C1 segment of cervical spinal cord (tissue), 14 donors: ENCODE measurements at places on chromosomes 4 and X.

GRCh38 chrX:55713631-55714030 lies 3.9 kb upstream of the RRAGB start:
- DNase-seq: no peak

GRCh38 chr4:76200771-76201231 lies 12.8 kb downstream of the SCARB2 start:
- DNase-seq: no peak

GRCh38 chr4:164779811-164780216 lies 25.9 kb downstream of the SMIM31 start:
- no peak for DNase-seq

- DNase-seq: no peak
Observed at GRCh38 chrX:39112143-39112542, 310.9 kb downstream of the MID1IP1 start.

DNA sequence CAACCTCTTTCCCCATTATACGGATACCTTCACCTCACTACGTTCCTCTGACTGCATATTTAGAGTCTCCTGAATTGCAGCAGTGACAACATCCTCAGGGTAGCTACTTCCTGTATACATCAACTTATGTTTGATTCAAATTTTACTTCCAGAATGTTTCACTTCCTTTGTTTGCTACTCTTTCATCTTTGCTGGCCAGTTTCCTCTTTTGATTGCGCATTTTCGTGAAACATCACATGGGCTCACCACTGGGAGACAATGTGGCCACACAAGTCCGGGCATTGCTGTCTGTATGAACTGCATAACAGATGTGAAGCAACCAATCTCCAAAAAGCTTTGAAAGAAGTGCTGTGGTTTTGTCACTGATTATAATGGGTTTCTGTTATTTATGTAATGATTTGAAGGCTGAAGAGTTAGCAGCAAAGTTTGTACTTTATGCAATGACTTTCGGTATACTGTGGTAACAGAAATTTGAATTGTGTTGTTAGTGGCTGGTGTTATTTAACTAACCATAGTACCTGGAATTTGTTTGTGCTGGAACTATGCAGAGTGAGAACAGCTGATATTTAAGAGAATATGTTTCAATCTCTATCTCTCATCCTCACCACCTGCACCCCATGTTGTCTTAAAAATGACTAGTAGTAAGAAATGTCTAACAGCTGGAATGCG lies 7.4 kb downstream of the SNCA start:
- peak; percentile 17 for DNase-seq

GRCh38 chrX:18810416-18810815 lies 103.0 kb downstream of the PPEF1 start:
- DNase-seq: no peak

GRCh38 chr4:5041699-5042098 lies 9.6 kb upstream of the STK32B start:
- DNase-seq: no peak

GRCh38 chrX:154327038-154327820 lies 31.6 kb downstream of the TKTL1 start:
- no peak for DNase-seq

- no peak for DNase-seq
Observed at GRCh38 chr4:22498866-22499265, 17.0 kb downstream of the ADGRA3 start.

- no peak for DNase-seq
Observed at GRCh38 chr4:181437895-181438294, 805.3 kb upstream of the TENM3 start.

DNA sequence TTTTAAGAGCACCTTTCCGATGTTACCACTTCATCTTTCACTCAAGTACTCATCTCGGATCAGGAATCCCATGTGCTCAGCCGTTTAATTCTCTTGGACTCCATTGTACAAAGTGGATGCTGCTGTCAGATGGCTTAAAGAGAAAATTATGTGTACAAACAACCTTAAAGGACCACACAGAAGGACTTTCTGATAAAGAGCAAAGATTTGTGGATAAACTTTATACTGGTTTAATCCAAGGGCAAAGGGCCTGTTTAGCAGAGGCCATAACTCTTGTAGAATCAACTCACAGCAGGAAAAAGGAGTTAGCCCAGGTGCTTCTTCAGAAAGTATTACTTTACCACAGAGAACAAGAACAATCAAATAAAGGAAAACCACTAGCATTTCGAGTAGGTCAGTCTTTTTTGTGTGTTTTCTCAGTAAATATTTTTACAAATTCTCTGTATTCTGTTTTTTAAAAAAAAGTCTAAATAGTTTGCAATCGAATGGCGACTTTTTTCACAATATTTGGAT lies 20.1 kb downstream of the MMAA start:
- DNase-seq: no peak

DNA sequence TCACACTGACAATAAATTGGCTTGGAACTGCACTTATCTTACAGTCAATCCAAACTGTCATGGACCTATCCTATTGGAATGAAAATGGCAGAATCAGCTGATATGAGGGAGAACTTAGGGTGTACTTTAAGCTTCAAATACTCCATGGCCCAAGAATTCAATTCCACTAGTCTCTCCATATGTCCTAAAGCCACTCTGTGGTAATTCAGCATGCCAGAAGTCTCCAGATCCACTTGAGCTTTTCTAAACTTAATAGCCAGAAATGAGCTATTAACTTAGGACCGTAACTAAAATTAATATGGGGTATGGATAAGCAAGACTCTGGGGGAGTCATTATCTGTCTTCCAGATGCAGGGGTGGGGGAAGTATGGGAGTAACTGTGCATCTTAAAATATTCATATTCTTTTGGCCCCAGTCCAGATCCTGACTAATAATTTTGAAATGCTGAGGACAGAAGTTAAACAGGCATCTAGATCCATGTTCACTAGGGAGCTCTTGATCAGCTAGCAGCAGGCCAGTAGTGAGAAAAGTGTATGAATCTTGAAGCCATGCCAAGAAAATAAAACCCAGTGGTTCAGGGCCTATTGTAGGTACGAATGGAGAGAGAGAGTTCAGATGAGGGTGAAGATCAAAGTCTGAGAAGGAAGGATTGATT lies 167.6 kb downstream of the DKK2 start:
- DNase-seq: no peak

GRCh38 chrX:805103-805670 lies 174.6 kb downstream of the SHOX start:
- DNase-seq: no peak

DNA sequence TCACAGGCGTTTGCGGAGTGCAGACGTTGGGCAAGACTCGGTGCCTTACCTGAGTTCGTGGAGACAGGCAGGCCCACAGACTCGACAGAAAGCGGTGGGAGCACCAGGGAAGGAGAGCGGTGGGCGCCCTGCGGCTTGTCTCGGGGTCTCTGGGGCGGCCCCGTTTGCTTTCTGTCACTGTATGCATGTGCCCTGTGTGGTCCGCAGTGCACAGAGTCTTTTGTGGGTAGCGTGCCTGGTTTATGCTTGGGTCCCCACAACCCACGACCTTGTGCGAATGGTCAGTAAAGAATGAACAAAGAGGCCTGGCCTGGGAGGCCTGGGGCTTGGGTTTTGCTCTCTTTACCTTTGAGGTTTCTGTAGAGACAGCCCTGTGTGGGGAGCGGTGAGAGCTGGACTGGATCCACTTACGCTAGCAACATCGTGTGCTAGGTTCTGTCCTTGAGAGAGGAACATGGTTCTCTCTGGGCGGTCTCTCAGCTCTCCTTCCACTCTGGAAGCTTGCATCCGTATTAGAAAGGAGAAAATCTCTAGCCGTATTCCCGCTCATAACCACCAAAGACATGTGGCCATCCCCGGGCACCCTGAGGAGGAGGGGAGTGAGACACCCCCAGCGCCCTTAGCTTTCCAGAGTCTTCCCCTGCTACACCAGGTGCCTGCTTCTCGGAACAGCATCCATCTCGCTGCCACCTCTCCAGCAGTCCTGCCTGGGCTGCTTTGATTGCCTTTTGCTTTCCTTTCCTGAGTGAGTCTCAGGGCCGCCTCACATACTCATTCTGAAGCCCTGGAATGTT lies 1.2 kb downstream of the TADA2B start:
- no peak for DNase-seq

DNA sequence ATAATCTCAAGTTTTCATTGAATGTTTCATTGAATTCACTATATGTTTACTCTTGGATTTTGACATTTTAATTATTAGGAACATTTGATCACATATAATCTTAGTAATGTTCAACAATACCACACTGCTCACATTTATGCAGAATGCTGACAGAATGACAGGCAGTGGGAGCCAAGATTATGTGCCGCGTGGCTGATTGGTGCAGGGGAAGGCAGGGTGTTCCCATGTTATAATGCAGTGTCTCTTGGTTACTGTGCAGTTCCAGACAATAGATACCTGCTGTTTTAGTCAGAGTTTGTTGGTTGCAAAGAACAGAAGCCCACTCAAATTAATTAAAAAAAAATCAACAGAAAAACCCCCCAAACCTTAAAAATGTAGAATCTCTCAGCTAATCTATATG lies 33.0 kb downstream of the FHIP1A start:
- no peak for DNase-seq

DNA sequence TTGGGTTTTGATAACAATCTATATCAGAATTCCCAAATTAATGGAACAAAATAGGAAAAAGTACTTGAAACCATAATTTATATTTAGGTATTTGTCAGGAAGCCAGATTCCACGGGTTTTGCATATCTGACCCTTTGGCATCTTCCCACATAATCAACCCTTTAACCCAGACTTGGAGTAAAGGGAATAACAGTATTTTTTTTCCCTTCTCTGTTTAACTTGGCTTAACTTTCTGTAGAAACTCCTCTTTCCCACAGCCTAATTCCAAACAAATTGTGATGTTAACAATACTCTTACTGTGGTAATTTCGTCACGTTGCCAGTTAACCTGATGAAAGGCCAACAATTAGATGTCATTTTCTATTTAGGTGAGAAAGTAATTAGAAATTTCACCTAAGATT lies 49.4 kb upstream of the GUCY1A1 start:
- no peak for DNase-seq
